ENCODE measurements at places on chromosomes 11 and 22. TPM values are rescaled to one million over a fixed set of nuclear protein-coding genes. Genes with fewer than 3 reads are reported as not detected.

DNA sequence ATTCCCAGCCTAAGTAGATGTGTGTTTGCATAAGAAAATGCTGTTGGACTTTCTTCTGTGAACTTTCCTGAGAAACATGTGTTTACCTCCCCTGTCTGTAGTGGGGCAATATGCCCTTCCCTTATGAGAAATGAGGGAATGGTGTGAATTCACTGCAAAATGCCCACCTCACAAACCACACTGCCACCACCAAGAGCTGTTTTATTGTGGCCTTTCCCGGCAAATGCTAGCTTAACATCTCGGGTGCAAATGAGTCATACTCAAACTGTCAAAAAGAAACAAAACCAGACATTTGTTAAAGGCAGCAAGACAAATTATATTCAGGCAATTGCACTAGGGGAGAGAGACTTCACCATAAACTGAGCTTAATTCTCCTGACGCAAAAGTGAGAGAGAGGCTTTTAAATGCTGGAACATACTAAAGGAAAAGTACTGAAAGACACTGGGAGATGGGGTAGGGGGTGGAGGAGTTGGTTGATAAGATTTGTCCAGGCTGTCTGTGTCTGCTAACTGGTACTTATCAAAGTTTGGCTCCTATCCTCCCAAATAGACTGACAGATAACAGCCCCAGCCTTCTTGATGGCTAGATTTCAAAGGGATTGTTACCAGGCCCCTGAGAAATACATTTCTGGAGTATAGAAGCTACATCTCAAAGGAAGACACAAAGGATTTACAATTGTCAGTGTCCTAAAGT, 70.9 kb upstream of the OR5AK2 start:
- DNase-seq: no peak

DNA sequence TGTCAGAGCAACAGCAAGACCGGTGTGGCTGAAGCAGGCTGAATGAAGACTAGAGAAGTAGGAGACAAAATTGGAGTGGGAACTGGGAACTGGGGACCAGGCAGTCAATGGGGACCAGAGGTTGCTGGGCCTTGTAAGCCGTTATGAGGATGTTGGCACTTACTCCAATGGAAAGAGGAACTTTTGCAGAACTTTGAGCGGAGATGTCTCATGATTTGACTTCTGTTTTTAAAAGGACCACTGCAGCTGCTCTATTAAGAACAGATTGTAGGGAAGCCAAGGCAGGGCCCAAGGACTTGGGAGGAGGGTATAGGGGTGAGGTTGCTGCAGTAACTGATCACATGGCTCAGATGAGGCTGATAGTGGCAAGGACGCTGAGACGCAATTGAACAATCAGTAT, 34.2 kb downstream of the IL18 start:
- no peak for DNase-seq

DNA sequence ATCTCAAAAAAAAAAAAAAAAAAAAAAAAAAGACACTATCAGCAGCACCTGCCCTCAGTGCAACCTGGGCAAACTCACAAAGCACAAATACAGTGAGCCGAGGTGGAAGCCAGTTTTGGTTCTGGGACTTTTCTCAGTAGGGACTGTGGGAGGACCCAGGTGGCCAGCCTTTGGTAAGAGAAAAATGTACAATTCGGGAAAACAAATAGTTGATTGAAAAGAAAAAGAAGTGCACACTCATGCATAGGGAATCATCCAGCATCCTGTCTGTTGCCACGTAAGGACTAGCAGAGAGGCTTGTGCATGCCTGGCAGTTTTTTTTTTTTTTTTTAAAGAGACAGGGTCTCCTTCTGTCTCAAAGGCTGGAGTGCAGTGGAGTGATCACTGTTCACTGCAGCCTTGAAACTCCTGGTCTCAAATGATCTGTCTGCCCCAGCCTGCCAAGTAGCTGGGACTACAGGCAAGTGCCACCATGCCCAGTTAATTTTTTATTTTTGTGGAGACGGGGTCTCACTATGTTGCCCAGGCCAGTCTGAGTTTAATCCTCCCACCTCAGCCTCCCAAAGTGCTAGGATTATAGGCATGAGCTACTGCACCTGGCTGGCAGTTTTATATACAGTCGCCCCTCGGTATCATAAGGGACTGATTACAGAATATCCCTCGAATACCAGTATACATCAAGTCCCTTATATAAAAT, 36.7 kb downstream of the TPST2 start:
- DNase-seq: no peak

GRCh38 chr11:32935462-32936029, 42.9 kb downstream of the QSER1 start:
- DNase-seq: no peak

DNA sequence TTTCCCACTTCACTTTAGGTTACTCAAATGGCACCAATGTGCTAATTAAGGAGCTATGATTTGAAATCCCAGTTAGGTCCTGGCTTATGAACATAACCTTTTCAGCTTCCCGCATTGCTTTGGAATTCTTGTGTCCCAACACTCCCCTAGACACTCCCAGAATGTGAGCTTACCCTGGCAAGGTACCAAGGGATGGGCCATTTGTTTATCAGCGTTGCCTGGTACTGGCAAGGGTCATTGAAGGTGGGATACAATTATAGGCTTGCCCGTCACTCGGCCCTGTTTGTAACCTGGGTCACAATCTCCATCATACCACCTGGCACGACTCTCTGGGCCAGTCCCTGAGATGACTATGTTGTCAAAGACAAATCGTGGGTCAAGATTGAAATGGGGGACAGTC, 5.4 kb downstream of the CSRP3 start:
- DNase-seq: no peak

DNA sequence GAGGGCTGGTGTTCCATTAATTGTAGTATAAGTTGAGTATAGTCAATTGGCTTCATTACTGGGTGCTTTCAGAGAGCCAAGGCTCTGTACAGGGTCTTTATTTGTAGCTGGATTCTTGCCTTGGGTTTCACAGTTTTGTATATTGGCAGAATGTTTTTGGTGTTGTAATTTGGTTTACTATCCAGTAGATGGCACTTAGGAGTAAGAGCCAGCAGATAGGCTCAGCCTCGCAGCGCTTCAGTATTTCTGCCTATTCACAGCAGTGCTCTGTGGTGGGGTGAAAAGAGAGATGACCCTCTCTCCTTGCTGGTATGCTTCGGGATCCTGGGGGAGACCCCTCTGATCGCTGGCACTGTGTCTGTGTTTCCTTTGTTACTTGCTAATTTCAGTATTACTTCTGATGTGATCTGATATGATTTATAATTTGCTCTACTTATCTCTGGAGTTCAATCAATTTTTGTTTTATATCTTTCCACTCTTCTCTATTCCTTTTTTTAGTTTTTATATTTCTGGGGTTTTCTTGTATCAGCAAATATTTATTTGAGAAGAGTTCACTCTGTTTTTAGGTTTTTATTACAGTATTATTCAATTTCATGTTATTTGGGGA, 52.2 kb downstream of the ANO5 start:
- DNase-seq: peak; percentile 6

Gene GP1BB
- not detected for total RNA-seq

Gene GUCY1A2
- total RNA-seq: 0.06 TPM

Gene ADORA2A
- total RNA-seq: not detected
